Retinal pigment epithelial cell (primary cell): ENCODE measurements at places on chromosomes 7 and 10.

GRCh38 chr10:126928274-126928673 is 23.0 kb downstream of the DOCK1 start:
- no peak for DNase-seq

DNA sequence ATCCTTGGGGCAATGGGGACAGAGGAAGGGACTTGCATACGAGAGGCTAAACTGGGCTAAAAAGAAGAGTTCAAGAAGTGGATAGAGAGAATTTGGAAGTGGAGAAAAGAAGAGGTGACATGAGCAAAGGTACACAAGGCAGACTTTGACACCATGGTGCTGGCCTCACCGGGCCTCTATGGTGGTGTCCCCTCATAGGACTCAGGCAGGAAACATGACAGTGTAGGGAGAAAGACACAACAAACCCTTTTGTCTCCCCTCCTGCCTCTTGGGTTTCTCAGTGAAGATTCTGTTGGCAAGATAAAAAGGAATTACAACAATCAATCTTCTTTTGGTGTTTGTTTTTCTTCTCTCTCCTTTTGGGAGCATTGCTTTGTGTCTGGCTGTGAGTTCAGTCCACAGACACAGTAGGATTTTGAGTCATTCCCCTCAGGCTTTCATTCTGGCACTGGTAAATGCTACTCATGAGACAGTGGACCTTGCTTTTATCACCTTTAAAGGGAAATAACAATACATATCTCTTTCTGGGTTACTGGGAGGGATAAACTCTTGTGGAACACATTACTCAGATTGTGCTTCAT is 827.7 kb downstream of the TNS3 start:
- no peak for DNase-seq

DNA sequence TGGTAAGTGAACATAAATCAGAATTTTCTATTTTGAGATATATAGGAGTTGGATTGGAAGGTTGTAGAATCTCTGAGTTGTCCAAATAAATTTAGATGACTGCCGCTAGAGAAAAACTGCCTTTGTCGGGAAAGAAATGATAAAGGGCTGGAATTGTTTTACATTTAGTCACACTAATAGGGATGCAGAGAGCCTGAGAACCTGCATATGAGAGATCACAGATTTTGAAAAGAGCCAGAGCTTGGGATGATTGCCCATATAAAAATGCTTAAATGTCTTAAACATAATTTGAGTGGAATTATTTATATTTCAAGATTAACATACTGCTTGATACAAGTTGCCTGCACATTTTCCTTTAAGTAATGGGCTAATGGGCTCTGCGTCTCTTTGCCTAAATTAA is 660.5 kb downstream of the NRG3 start:
- DNase-seq = no peak

GRCh38 chr10:92244796-92245195 is 46.1 kb downstream of the CPEB3 start:
- no peak for DNase-seq

DNA sequence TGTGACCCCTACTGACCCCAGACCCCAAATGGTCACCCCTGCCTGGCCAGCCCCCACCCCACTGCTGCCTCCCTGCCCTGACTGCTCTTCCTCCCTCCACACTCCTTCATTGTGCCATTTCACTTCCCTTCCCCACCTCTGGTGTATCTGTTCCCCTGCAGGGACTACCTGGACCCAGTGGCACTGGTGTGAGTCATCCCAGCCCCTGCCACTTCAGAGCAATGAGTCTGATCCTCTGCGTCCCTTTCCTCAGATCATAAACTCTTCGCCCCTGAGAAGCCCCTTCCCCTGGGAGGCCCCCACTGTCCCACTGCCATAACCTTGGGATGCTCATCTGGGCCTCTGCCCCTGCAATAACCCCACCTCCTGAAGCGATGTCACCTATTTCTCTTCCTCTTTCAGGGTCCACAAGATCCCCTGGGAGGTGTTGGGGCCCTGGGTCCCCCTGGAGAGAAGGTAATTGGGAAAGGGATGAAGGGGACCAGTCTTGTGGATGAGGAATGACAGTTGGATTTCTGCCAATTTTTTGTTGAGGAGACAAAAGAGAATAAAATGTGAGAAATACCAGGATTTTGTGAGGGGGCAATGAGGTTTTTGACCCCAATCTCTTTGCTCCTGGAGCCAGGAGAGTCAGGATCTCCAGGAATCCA is 19.1 kb upstream of the VOPP1 start:
- no peak for DNase-seq

- DNase-seq = no peak
These were observed 133.2 kb upstream of the TCF7L2 start for GRCh38 chr10:112816891-112817290.

- DNase-seq = no peak
These were observed 28.5 kb upstream of the CSGALNACT2 start for GRCh38 chr10:43109671-43110249.

- DNase-seq = no peak
These were observed 514.8 kb downstream of the DNAJB6 start for GRCh38 chr7:157851501-157852067.

DNA sequence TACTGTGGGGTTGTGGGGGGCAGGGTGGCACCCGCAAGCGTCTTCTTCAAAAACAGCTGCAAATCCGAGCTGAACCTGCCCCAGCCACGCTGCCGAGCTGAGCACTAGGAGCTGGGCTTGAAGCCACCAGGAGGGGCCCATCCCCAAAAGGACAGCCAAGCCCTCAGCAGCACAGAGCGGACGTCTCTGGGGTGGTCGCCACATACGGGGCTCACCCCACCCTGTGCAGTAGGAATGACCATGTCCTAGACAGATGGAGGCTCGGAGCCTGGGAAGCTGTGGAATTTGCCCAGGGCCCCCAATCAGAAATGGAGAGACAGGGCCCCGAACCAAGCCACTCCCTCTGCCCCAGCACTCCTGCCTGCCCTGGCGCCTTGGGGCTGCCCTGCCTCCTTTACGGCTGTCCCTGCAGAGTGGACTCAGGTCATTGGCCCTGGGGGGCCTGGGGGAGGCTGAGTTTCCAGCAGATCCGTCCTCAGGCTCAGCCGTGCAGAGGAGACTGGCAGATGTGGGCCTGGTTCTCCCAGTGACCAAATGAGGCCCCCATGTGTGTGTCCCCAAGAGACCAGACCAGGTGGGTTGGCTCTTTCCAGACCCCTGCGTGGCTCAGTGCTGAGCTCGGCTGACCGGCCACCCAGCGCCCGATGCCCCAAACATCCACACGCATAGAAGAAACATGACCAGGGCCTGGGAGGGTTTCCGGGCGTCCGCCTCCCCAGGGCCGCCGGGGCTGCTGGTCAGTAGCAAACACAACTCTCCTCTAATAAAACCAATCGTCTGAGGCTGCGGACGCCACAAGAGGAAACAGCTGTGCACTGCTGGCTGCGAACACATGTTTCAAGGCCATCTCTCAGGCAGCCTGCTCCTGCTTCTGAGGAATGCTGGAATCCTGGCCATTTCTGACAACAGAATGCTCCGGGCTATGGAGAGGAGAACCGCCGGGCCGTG is 54.9 kb downstream of the PDGFA start:
- DNase-seq = no peak

- no peak for DNase-seq
These were observed 55.7 kb downstream of the KLRG2 start for GRCh38 chr7:139427788-139428187.

- DNase-seq = no peak
These were observed 73.0 kb downstream of the TFPI2 start for GRCh38 chr7:93817526-93817925.

DNA sequence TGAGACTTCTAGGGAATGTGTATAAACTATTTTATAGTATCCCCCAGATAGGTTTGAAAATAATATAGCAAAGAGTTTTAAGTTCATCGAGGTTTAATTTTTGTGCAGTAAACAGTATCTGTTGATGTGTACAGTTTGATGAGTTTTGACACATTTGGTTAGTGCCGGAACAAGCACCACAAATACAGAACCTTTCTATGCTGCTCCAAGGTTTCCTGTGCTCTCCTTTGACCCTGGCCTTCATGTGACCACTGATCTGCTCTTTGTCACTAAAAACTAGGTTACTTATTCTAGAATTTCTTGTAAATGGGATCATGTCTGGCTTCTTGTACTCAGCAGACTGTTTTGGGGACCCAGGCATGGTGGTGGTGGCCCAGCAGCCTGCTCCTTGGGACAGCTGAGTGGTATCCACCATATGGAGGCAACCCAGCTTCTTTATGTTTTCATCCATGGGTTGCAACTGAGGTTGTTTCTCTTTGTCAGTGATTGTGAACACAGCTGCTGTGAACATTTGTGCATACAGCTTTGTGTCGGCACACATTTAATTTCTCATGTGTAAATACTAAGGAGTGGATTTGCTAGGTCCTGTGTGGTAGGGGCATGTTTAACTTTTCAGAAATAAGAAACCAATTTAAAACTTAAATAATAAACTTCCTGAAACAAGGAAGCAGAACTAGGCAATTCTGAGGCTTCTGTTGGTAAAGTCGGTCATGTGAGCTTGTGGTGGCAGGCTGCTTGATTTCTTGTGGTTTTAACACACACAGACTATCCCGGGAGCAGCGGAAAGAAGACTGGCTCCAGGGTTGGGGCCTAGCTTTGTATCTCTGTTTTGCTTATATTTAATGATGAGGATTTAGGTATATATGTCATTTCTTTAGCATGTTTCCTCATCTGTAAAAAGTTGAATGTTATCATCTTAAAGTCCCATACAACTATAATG is 219.4 kb downstream of the ABCA13 start:
- DNase-seq = no peak

- no peak for DNase-seq
These were observed 148.8 kb downstream of the SNX10 start for GRCh38 chr7:26440233-26441001.

DNA sequence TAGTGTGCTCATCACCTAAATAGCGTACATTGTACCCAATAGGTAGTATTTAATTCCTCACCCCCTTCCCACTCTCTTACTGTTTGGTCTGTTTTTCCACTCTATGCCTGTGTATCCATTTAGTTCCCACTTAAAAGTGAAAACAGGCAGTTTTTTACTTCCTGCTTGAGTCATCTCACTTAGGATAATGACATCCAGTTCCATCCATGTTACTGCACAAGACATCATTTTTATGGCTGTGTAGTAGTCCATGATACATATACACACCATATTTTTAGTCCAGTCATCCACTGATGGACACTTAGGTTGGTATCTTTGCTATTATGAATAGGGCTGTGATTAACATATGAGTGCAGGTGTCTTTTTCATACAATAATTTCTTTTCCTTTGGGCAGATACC is 10.1 kb downstream of the STK17A start:
- DNase-seq = no peak

DNA sequence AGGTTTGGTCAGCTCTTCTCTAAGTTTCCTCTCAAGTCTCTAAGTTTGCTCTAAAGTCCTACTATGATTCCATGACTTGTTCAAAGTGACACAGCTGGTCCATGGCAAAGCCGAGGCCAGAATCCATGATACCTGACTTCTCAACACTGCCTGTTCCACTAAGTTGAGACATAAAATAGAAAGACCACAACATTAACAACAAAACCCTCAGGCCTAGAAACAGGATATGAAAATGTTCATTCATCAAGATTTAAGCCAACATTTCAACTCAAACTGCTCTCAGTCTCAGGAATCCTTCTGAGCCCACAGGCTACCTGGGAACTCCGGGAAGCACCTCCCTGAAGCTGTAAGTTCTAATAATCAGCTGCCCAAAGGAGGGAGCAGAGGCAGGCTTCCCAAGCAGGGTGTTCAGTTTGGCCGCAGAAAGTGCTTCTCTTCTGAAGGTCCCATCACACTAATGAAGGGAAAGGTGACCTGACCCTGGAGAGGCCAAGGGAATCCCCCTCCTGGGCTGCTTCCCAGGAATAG is 62.9 kb downstream of the STK17A start:
- DNase-seq = no peak

DNA sequence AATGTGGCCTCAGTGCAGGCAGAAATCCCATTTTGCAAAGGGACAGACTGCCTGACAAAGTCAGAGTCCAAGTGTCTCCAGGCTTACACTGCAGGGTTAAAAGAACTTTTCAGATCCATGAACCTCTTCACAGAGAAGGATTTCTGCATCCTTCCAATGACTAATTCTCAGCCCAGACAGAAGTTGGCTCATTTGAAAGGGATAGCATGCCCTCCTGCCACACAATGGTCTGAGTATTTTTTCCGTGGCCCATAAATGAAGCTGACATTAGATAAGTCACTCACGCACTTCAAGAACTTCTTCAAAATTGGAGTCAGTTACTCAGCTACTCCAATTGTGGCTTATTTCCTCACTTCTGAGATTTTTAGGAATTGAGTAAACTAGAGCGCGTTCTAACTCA is 170.2 kb downstream of the PLXNA4 start:
- no peak for DNase-seq

GRCh38 chr7:126959649-126960048 is 293.1 kb downstream of the GRM8 start:
- DNase-seq = no peak

- DNase-seq = no peak
These were observed 45.2 kb downstream of the HIPK2 start for GRCh38 chr7:139732471-139733167.

DNA sequence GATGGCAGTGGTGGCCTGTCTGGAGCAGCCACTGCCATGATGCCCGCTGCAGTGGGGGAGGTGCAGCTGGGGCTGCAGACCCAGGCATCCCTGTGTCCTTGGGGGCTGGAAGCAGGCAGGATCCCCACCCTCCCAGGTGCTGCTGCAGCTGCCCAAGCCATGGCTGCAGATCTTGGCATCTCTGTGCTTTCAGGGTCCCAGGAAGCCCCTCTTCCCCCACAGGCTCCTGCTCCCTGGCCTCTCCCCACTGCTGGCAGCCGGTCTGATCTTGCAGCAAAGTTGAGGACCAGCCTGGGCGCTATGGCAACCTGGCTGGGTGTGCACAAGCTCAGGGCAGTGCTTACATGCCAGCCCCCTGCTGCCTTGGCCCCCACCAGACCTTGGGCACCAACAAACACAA is 78.5 kb downstream of the SAMD9 start:
- no peak for DNase-seq

- no peak for DNase-seq
These were observed 1.4 kb downstream of the CDK5 start for GRCh38 chr7:151056283-151056665.

DNA sequence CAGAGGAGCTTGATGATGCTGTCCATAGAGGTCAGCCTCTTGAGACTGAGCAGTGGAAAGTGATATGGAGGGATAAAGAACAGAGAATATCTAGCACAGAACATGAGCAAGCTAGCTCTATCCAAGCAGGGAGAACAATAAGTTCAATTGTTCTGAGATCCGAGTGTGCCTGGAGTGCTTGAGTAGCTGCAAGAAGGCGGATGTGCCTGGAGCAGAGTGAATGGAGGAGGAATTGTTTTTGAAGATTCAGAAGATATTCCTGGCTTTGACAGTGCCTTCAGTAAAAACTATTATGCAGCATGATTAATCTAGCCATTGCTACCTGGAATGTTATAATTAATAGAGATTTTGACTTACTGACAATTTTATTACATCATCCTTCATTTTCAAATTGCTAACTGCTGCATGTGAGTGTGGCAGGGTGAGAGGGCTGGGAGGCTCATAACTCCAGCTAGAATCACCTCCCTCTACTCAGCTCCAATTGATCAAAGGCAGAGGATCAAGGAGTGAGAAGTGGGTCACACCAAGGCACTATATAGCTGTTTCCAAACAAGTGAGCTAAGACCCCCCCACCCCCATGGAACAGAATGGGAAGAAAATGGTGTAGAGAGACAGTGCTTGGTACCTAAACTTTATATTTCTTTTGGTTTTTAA is 302.8 kb downstream of the ADRA2A start:
- DNase-seq = no peak
